ENCODE measurements at places on chromosomes 12 and 14.

DNA sequence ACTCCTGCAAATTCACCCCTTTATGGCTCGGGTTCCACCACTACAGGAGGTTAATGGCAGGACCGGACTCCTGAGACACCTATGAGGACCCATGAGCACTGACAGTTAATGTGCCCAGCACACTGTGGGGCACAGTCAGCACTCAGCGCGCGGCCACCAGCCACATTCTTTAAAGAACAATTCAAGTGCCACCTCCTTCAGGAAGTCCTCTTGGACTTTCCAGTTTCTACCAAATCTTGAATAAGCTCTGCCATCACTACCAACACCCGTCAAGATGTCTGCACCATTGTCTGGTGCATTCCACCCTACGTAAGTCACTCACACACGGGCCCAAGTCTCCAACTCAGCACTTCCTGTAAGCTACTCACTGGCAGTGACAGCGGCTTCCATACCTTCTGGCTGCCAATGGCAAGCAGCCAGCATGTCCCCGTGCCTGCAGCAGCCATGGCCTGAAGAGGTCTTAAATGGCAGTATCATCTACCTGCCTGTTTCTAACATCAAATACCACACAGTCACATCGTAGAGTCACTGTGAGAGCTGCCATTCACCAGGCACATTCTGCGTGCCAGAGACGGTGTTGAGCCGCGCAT lies 48.5 kb downstream of the CDC42BPB start:
- no peak for DNase-seq

- no peak for DNase-seq
These were observed 1.7 kb upstream of the NUAK1 start for GRCh38 chr12:106140223-106140986.

DNA sequence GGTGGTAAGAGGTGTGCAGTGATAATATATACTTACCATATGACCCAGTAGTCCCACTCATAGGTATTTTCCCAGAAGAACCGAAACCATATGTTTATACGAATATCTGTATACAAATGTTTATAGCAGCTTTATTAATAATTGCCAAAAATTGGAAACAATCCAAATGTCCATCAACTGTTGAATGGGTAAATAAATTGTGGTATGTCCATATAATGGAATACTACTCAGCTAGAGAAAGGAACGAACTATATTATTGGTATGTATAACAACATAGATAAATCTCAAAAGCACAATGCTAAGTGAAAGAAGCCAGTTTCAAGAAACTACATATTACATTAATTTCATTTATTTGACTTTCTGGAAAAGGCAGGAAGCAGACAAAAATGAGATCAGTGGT lies 66.1 kb downstream of the TTLL5 start:
- DNase-seq = no peak

GRCh38 chr12:79217306-79217705 lies 352.7 kb downstream of the SYT1 start:
- DNase-seq = no peak

- peak; percentile 79 for DNase-seq
These were observed 13.7 kb downstream of the COL2A1 start for GRCh38 chr12:47990351-47991105.

DNA sequence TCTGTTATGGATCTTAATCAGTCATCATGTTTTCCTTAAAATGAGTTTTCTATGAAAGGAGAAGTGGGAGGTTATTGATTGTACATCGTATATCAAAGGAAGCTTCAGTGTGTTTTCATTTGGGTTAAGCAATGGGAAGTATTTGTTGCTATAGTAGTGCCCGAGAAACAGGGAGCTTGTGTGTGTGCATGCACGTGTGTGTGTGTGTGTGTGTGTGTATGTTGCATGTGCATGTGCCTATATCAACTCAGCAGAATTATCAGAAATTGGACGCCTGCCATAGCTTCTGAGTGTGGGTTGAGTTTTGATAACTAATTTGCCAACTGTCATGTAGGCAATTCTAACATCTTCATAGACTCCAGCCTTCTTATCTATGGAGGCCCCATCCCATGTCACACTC lies 246.1 kb upstream of the CRY1 start:
- DNase-seq = no peak

DNA sequence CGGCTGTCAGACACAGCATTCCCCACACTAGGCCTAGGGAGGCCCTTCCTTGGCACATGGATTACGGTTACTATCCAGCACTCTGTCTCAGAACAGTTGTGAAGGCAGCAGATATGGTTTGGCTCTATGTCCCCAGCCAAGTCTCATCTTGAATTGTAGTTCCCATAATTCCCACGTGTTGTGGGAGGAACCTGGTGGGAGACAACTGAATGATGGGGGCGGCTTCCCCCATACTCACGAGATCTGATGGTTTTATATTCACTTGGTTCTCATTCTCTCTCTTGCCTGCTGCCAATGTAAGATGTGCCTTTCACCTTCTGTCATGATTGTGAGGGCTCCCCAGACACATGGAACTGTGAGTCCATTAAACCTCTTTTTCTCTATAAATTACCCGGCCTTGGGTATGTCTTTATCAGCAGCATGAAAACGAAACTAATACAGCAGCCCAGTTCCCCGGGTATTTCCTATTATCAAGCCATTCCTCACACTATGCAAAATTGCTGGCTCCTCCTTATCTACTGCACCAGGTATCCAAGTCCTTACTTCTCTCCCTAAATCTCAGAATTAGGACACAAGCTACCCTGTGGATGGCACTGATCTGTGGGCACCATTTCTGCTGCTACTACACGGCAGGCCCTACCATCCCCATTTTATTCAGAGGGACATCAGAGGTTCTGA lies 33.3 kb downstream of the NT5DC3 start:
- no peak for DNase-seq

- DNase-seq = peak; percentile 49
These were observed 13.7 kb downstream of the PGF start for GRCh38 chr14:74941676-74942097.

DNA sequence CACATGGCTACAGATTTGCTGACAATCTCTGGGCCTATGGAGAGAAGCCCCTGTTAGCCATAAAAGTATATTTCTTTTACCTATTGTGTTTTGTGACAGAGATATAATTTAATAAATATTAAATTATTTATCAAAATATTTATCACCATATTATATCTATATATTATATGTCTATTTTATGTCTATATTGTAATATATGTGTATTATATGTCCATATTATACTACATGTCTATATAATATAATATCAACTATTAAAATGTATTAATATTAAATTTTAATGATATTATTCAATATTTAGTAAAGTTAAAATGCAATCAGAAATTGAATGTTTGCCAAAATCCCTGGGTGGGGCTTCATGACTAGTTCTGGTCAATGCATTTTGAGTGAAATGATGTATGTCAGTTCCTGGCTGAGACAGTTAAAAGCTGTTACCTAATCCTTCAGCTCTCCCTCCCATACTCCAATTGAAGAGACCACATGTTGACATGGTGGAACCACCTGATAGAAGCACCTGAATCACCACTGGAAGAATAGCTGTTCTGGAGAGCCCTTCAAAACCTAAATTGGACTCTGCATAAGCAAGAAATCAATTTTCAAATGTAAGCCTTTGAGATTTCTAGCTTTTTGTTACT lies 357.3 kb upstream of the DDHD1 start:
- no peak for DNase-seq

GRCh38 chr12:128240745-128241144 lies 26.2 kb upstream of the TMEM132C start:
- DNase-seq = no peak

GRCh38 chr12:26831951-26832821 lies 808 bp downstream of the ITPR2 start:
- peak; percentile 80 for DNase-seq

GRCh38 chr12:46134852-46135251 lies 134.0 kb downstream of the SLC38A1 start:
- DNase-seq = no peak

- no peak for DNase-seq
These were observed 11.7 kb downstream of the TUBA1C start for GRCh38 chr12:49276304-49277290.

DNA sequence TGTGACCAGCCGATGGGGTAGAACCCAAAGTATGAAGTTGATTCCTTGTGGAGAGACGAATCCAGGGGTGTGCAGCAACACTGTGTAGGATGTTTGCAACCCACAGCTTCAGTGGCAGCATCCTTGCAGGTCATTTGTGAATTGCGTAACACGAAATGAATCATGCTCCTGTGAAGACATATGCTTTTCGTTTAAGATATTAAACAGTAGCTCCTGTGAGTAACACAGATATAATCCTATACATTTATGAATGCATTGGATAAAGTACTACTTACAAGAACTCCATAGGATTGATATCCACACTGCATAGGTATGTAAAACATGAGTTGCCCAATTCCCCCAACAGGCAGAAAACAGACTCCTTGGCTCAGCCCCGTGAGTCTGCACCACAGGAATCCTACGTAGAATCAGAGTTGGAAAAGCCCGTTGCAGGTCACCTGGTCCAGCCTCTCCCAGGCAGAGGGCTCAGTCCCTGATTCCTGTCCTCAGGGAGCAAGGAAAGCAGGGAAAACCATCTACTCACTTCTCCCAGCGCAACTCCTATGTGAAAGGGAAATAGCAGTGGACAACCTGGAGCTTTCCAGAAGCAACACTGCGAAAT lies 75.8 kb downstream of the GPATCH2L start:
- DNase-seq = no peak

- no peak for DNase-seq
These were observed 92.4 kb downstream of the TPH2 start for GRCh38 chr12:72031066-72031465.

- DNase-seq = no peak
These were observed 3.7 kb upstream of the DHRS4L2 start for GRCh38 chr14:23984891-23985602.

GRCh38 chr12:70275045-70275444 lies 31.8 kb downstream of the CNOT2 start:
- DNase-seq = no peak

DNA sequence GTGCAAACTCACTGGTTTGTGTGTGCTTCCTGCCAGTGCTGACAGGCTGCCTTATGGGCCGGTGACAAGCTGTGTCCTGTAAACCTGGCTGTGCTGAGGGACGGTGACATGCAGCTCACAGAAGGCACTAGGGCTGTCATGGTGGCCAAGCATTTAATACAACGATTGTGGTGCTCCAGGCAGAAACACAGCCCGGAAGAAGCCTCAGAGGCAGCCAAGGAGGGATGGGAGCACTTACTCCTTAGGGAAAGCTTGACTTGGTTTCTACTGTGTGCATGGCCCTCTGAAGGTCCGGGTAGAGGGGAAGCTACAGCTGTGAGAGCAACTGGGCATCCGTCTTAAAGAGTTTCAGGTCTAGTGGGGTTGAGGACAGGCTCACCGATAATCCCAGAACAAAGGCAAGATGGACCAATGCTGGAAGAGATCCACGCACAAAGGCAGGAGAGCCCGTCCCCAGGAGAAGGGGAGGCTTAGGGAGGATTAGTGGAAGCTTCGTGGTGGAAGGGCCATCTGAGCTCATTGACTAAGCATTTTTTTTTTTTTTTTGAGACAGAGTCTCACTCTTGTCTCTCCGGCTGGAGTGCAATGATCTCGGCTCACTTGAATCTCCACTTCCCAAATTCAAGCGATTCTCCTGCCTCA lies 10.7 kb upstream of the MCRS1 start:
- DNase-seq = no peak

- no peak for DNase-seq
These were observed 6.5 kb upstream of the WASHC4 start for GRCh38 chr12:105100998-105101397.

- DNase-seq = peak; percentile 85
These were observed 108.3 kb downstream of the CRADD start for GRCh38 chr12:93785249-93786010.

DNA sequence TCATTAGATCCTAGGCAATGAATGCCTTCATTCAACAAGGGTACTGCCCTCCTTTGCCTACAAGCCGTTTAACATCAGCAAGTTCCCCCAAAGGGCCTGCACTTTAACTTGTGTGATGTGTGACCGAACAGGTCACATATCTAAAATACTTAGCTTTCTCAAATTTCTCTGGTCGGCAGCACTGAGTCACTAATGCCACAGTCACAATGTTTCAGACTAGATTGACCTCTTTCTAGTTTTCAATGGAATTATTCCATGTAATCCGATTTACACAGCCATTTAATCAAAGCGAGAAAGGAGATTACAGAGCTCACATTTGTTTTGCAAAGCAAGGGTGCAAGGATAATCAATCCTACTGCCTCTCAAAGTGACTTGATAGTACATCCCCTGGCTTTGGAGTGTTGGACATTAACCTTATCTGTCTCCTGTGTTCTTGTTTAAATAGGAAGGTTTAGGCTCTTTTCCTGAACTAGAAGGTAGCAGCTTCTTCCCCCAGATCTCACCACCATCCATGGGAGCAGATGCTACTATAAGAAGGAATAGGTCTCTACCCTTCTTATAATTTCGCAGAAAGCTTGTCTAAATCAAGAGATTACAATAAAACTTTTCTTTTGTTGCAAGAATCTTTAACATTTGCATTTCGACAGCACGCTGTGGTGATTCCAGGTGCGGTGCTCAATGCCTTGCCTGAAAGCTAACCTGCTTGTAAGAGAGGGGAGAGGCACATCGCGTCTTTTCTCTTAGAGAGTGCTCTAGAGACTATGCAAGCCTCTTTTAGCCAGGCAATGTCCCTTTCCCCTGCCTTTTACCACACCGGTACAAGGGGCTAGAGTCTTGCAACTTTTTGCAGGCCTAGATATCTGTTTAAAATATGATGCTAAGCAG lies 1.8 kb downstream of the KITLG start:
- no peak for DNase-seq

GRCh38 chr12:4220536-4221257 lies 52.9 kb upstream of the CCND2 start:
- no peak for DNase-seq

DNA sequence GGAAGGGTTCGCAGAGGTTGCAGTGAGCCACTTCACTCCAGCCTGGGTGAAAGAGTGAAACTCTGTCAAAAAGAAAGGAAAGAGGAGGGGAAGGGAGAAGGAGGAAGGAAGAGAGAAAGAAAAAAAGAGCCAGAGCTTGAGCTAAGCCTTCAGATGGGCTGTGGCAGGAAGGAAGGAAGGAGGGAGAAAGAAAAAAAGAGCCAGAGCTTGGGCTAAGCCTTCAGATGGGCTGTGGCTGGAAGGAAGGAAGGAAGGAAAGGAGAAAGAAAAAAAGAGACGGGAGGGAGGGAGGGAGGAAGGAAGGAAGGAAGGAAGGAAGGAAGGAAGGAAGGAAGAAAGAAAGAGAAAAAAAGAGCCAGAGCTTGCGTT lies 13.6 kb upstream of the ANKRD9 start:
- DNase-seq = no peak

DNA sequence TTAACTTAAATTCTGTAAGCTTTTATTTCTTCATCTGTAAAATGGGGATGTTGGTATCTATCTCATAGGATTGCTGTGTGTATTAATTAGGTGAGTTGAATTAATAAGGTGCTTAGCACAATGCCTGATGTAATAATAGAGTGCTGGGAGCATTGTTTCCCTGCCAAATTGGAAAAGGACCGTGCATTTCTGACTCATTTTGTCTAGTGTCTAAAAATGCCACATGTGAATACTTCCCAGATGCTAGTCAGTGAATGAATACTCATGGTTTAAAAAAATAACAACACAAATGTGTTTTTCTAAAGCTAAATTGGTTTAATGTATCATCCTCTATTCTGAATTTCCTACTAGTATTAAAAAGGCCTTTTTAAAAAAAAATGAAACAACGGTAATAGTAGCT lies 45.4 kb upstream of the NEDD1 start:
- DNase-seq = no peak

Measured in activated CD4-positive, alpha-beta T cell treated with anti-CD3 and anti-CD28 coated beads, Interleukin-2, Interleukin-4, amounts not matched to agents 100 ng/mL and 50 ng/mL, durations not matched to agents 16 hours and 8 hours (primary cell).